Thoracic aorta (tissue), 2 donors: ENCODE measurements at places on chromosomes 16 and 17.

- no peak for DNase-seq
Observed at GRCh38 chr16:56864960-56865359, at the start of gene SLC12A3. Gene SLC12A3 (plus strand): TSS chr16:56865207. CDS start chr16:56865236, 29 bp downstream.

GRCh38 chr17:66306446-66306845 lies 4.0 kb downstream of the PRKCA start:
- DNase-seq: no peak

DNA sequence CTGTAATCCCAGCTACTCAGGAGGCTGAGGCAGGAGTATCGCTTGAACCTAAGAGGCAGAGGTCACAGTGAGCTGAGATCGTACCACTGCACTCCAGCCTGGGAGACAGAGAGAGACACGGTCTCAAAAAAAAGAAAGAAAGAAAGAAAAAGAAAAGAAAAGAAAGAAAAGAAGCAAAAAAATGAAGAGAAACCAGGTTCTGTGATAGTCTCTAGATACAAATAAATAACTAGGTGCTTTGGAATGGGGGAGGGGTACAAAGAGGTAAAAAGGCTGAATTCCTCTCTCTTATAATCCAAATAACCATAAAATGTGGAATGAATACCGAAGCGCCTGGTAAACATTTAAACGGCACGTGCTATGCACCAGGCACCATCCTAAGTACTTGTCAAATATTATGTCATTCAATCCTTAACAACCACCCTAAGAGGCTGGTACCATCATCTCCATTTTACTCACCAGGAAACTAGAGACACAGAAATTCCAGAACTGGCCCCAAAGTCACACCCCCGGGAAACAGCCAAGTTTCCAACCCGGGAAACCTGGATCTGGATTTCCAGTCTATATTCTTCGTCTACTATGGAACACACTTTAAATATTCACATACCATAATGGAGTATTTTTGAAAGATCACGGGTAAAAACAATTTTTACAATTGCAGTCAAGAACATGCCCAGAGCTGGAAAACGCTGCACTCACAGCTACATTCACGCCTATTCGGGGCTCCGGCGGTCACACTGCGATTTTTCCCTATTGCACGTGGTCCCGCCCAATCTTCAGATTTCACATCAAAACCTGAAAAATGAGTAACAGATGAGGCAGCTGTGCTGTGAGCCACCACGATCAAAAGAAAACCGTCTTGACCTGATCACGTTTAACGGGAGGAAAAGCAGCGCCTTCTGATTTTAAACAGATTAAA lies 10.5 kb downstream of the NXN start:
- DNase-seq: no peak

- DNase-seq: no peak
Observed at GRCh38 chr16:58235663-58236062, 37.8 kb upstream of the CSNK2A2 start.

- DNase-seq: no peak
Observed at GRCh38 chr17:58565389-58566311, 51.2 kb upstream of the MTMR4 start.

DNA sequence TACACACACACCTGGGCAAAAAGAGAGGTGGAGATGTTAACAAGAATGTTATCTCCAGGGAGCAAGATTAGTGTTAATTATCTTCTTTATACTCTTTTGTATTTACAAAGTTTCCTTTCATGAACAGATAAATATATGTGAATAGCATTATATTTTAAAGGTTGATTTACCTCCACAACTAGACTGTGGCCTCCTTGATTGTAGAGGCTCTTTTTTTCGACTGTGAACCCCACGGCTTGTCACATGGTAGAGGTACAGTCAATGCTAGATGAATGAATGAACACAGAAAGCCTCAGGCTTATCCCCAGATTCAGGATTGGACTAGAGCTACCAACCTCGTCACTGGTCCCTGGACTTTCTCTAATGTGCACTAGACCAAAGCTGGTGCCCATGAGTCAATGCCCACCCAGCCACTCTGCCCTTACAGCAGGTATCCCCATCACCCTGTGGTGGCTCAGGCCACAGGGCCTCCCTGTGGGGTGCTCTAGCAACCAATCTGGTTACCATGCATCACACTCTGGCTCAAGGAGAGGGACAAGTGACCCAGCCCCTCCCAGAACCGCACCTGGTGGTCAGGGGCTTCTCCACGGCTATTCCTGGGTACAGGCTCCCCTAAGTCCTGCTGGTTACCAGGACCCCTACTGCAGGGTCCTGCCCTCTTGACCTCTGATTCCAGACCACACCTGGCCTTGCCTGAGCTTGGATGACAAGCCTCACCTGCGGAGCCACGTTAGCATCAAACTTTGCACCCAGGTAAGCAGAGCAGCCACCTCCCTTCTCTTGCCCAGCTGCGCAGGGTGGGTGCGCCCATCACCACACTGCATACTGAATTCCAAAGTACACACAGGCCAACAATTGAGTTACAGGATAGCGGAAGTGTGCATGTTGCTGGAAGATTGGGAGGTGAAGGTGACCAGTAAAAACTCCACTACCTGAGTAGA lies 101.0 kb downstream of the CDYL2 start:
- DNase-seq: no peak

- no peak for DNase-seq
Observed at GRCh38 chr16:50273888-50274325, 7.6 kb downstream of the ADCY7 start.

GRCh38 chr16:50591209-50591608 lies 43.0 kb downstream of the NKD1 start:
- no peak for DNase-seq

GRCh38 chr16:1493746-1494094 lies 560 bp downstream of the TELO2 start:
- no peak for DNase-seq

DNA sequence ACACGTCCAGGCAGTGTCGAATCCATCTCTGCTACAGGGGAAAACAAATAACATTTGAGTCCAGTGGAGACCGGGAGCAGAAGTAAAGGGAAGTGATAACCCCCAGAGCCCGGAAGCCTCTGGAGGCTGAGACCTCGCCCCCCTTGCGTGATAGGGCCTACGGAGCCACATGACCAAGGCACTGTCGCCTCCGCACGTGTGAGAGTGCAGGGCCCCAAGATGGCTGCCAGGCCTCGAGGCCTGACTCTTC lies 7.2 kb upstream of the CD68 start:
- no peak for DNase-seq

DNA sequence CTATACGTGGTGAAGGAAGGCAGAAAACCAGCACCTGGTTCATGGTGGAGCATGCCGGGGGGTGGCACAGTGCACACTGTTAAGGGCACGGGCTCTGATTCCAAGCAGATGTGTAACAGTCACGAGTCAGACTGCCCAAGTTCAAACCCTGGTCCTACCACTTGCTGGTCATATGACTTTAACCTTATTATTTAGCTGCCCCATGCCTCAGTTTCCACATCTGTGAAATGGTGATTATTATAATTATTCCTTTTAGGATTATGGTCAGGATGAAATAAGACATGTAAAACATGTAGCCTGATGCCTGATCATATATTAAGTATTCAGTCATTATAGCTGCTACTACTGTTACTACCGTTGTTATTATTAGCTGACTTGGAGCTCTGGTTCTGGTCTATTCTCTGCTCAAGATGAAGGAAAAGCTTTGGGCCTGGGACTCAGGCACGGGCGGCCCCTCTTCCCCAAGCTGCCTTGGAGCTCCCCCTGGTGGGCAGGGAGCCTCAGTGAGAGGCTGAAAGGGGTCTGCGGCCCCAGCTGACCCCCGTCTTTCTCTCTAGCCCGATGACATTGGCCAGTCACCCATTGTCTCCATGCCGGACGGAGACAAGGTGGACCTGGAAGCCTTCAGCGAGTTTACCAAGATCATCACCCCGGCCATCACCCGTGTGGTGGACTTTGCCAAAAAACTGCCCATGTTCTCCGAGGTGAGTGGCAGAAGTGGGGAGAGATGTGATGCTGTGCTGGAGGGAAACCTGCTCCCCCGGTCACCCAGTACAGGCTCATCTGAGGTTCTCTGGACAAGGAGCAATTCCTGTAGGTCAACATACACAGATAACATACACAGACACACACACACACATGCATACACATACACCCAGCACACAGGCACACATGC lies 14.0 kb downstream of the NR1D1 start:
- no peak for DNase-seq

- DNase-seq: no peak
Observed at GRCh38 chr16:11128211-11129141, 127.5 kb downstream of the SOCS1 start.

- DNase-seq: no peak
Observed at GRCh38 chr17:77966476-77966875, 8.0 kb downstream of the TNRC6C start.

DNA sequence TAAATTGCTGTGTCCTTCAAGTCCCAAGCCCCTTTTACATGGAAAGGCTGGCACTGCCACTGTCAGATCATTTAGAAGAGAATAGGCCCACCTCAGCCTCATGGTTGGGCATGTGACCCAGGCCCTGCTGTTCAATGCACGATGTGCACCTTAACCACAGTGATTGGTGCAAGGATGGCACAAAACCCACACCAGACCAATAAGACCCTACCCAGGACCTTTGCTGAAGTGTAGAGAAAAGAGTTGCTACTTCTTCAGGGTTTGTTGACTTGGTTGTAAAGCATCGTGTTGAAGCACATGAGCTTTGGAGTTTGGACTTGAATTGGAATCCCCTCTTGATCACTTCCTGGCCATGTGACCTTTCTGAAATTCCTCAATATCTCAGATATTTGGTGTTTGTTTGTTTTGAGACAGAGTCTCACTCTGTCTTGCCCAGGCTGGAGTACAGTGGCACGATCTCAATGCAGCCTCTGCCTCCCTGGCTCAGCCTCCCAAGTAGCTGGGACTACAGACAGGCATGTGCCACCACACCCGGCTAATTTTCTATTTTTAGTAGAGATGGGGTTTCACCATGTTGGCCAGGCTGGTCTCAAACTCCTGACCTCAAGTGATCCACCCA lies 24.8 kb downstream of the DNAJA2 start:
- DNase-seq: no peak
